ENCODE measurements at places on chromosomes 11 and 22. TPM values are rescaled to one million over a fixed set of nuclear protein-coding genes. Genes with fewer than 3 reads are reported as not detected.

The PANX3 gene
- not detected for polyA plus RNA-seq

The DLG2 gene
- polyA plus RNA-seq = 14.7 TPM

The SLC5A4 gene
- polyA plus RNA-seq = 0.91 TPM

The OR52I1 gene
- not detected for polyA plus RNA-seq

The NOX4 gene
- polyA plus RNA-seq = 55.9 TPM

The PPFIBP2 gene
- polyA plus RNA-seq = 56.7 TPM

The B3GAT1 gene
- 2.9 TPM for polyA plus RNA-seq

The GAB4 gene
- not detected for polyA plus RNA-seq

The GVQW3 gene
- 16.8 TPM for polyA plus RNA-seq

The MS4A3 gene
- 0.34 TPM for polyA plus RNA-seq

The FOLR3 gene
- 1.6 TPM for polyA plus RNA-seq

The TUG1 gene
- 202 TPM for polyA plus RNA-seq

The SYT12 gene
- 0.12 TPM for polyA plus RNA-seq

The SLC1A2 gene
- 0.46 TPM for polyA plus RNA-seq

The LRRC56 gene
- 3.5 TPM for polyA plus RNA-seq

The MUC5B gene
- not detected for polyA plus RNA-seq

The CD44 gene
- polyA plus RNA-seq = 18.0 TPM

The OR4D5 gene
- not detected for polyA plus RNA-seq

The NCR3LG1 gene
- polyA plus RNA-seq = 1.6 TPM

The PAMR1 gene
- polyA plus RNA-seq = 74.7 TPM

The RNF26 gene
- polyA plus RNA-seq = 34.5 TPM

The NAALAD2 gene
- 36.3 TPM for polyA plus RNA-seq

The APOL5 gene
- not detected for polyA plus RNA-seq

The GRAP2 gene
- 0.43 TPM for polyA plus RNA-seq

The ZBTB16 gene
- polyA plus RNA-seq = 1.9 TPM

The TMEM126A gene
- polyA plus RNA-seq = 30.2 TPM

The LRP5 gene
- polyA plus RNA-seq = 30.2 TPM

Measured in left renal pelvis (tissue), 4 donors.